T-helper 1 cell treated with Interleukin-12 subunit alpha and Interleukin-12 subunit beta and Interleukin-4 antibody, amounts not matched to agents 30 ng/mL and 1 ng/mL, for 36 hours (primary cell): ENCODE measurements at places on chromosomes 11 and 22. TPM values are rescaled to one million over a fixed set of nuclear protein-coding genes. Genes with fewer than 3 reads are reported as not detected.

Gene LGALS12
- 0.17 TPM in 1 of 2 replicates, not detected in the other for total RNA-seq

Gene RASD2
- total RNA-seq, result 0.05 TPM in 1 of 2 replicates, not detected in the other

Gene MPZL2
- total RNA-seq, result 3.9 and 4.8 TPM in 2 replicates

Gene SPI1
- 0.15 TPM in 1 of 2 replicates, not detected in the other for total RNA-seq

Gene CLDN5
- 3.3 and 3.8 TPM in 2 replicates for total RNA-seq

Gene TREH
- not detected in 2 replicates for total RNA-seq

Gene SCN4B
- total RNA-seq, result 0.17 and 0.29 TPM in 2 replicates

Gene KRTAP5-9
- total RNA-seq, result 0.24 TPM in 1 of 2 replicates, not detected in the other

Gene RASL10A
- total RNA-seq, result 0.49 and 0.76 TPM in 2 replicates

Gene PTPN5
- not detected in 2 replicates for total RNA-seq

Gene MCM5
- total RNA-seq, result 206 TPM in 2 replicates

Gene NELL1
- not detected in 2 replicates for total RNA-seq

Gene DSCAML1
- 0.27 and 0.54 TPM in 2 replicates for total RNA-seq

Gene SAA1
- not detected in 2 replicates for total RNA-seq

Gene INPPL1
- total RNA-seq, result 111 and 117 TPM in 2 replicates

Gene CPT1B
- total RNA-seq, result 104 and 114 TPM in 2 replicates

Gene ACRV1
- not detected in 2 replicates for total RNA-seq

Gene RIMBP3C
- 0.47 and 0.68 TPM in 2 replicates for total RNA-seq

Gene C11orf91
- total RNA-seq, result 0.66 and 0.80 TPM in 2 replicates

Gene CAVIN3
- 3.3 and 5.9 TPM in 2 replicates for total RNA-seq

Gene INPP5J
- total RNA-seq, result 0.34 TPM in 1 of 2 replicates, not detected in the other

Gene TRIM6
- total RNA-seq, result 0.07 and 0.10 TPM in 2 replicates

Gene MRGPRD
- not detected in 2 replicates for total RNA-seq

Gene FXYD6
- total RNA-seq, result not detected in 2 replicates

Gene RELA
- 106 and 112 TPM in 2 replicates for total RNA-seq

Gene C11orf21
- total RNA-seq, result 20.4 and 21.2 TPM in 2 replicates

Gene PKDREJ
- not detected in 2 replicates for total RNA-seq
